ENCODE measurements at places on chromosomes 4 and X. TPM values are rescaled to one million over a fixed set of nuclear protein-coding genes. Genes with fewer than 3 reads are reported as not detected.

Gene SERTM2
- under 0.01 TPM for total RNA-seq

Gene PACRGL
- 25.6 TPM for total RNA-seq

Gene HTN3
- total RNA-seq = not detected

Gene POLN
- total RNA-seq = 5.3 TPM

Gene FAM241A
- total RNA-seq = 0.83 TPM

Gene CENPVL2
- total RNA-seq = not detected

Gene DRP2
- total RNA-seq = 2.3 TPM
